Stimulated activated CD4-positive, alpha-beta T cell treated with anti-CD3 and anti-CD28 coated beads, TNF-alpha, amount 100 ng/mL, for 24 hours (primary cell): ENCODE measurements at places on chromosomes 16 and 17.
A peak's percentile ranks its signal among the peaks of the same experiment; 100 is the strongest.

GRCh38 chr16:11668623-11669379 lies 546 bp downstream of the SNN start:
- DNase-seq = no peak

DNA sequence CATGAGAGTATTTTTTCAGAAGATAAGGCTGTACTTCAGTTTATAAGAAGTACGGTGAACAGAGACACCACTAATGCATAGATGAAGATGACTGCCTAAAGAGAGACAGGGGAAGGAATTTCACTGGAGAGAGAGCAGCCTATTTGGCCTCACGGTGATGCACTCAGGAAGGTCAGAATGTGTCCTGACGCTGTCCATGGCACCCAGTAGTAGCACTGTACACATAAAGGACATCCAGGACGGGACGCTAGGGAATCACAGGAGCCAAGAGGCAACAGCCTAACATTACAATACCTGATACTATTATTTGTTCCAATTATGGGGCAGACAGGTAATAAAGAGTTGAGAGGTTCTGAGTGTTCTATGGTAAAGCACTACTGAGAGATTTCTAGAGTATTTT lies 24.9 kb upstream of the LRRC37A start:
- no peak for DNase-seq

DNA sequence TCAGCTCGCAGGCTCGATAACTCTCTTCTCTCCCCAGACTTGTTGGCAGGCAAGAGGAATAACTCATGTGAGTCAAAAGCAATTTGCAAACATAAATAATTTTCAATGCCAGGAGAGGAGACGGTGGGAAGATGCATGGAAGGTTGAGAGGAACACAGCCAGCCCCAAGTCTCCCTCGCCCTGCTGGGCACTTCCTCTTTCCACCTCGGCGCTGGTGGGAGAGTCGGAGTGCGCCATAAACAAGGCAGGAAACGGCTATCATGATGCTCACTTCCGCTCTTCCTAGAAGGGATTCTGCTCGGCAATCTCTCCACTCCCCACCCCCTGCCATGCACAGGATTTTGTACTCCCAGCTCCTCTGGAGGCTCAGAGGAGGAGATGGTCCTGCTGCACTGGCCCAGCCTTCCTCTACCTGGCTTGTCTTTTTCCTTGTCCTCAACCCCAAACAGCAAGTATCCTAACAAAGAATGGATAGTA lies 13.0 kb downstream of the CBX4 start:
- DNase-seq = no peak

DNA sequence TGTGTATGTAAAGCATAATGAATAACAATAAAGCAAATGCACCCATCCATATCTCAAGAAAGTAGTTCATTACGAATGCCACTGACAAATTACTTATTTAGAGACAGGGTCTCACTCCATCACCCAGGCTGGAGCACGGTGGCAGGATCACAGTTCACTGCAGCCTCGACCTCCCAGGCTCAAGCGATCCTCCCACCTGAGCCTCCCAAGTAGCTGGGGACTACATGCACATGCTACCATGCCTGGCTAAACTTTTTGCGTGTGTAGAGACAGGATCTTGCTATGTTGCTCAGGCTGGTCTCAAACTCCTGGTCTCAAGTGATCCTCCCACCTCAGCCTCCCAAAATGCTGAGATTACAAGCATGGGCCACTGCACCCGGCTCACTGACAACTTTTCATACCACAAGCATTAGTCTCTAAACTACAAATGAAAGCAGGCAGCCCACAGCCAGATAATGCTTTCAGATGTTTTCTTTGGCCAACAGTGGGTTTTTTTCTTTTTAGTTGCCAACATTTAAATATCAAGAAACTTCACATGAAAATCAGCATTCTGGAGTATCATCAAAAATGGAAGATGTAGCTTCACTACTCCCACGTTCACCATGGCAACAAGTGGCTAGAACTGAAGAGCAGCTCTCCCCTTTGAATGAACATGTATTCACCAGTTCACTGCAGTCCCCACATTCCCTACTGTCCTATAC lies 7.7 kb downstream of the ARHGAP17 start:
- no peak for DNase-seq

DNA sequence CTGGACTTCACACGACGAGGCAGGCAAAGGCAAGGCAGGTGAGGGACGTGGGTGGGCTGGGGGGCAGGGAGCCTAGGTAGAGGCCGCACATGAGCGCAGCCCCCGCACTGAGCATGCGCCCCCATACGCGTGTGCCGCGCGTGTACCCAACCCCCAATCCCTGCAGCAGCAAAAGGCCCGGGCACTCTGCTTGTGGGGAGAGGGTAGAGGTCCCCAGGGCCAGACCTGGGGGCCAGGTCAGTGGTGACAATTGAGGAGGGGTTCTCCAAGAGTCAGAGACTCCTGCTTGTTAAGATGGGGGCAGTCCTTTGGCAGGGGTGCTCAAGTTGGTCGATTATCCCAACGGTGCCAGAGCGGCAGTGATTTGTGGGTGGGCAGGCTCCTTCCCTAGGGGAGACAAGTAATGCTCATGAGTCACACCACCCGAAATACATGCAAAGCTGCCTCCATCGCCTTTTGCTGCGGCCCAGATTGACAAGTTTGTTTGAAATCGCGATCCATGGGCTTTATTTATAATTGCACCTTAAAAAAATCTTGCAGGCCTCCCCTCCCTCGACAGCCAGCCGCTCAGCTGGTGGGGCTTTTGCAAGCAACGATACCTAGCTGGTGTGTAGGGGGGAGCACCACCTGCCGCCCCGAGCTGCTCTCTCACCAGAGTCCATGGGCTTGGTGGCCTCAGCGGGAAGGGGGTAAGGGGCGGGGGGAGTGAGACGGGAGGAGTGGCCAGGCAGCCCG lies 1.1 kb upstream of the GIT1 start:
- DNase-seq = no peak

- no peak for DNase-seq
Observed at GRCh38 chr17:72952641-72953315, 139.7 kb downstream of the SLC39A11 start.

DNA sequence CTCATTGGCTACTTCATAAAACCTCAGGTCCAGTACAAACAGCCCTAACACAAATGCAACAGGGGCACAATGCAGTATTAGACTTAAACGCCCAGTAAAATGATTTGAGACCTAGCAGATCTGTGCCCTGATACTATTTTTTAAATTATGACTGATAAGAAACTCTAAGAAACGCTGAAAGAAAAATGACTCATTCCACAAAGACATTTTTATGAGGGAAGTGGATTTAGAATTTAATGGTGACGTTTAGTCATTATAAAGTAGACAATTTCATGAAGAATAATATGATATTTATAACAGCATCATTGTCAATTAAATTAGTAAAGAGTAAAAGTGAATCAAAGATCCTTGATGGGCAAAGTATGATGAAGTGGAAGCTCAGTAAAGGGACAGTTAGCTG lies 80.4 kb upstream of the DHX40 start:
- DNase-seq = no peak

DNA sequence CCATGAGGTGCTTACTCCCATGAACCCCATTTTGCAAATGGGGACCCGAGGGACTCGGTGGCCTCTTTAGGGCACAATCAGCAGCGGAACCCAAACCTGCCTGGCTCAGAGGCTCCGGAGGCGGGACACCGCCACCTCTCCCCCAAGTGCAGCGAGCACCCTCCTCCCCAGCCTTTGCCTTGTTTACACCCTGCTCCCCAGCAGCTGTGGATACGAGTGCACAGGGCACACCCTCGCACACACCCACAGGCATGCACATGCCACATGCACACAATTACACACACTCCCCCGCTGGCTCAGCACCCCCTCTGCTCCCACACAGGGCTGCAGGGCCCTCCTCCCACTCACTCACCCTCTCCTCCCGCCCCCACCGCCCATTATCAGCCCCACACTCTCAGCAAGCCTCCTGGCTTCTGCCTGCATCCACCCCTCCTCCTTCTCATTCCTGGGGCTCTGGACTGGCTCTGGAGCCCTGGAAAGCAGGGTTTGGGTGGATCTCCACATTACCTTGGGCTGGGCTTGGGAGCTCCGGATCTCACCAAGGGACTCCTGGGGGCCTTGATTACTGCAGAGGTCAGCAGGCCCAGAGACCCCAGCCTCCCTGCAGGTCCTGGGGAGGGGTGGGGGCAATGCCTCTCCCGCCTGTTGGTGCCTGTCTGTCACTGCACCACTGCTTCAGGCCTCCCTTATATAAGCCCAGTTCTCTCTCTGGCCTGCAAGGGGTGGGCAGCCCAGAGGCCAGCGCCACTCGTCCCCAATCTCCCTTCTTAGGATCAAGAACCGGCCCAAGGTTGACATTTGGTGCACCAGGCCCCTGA lies 6.4 kb downstream of the PDK2 start:
- DNase-seq = no peak

GRCh38 chr16:55056585-55057401 lies 126.1 kb downstream of the IRX5 start:
- no peak for DNase-seq

- peak; percentile 59 for DNase-seq
Observed at GRCh38 chr17:63911657-63912100, 621 bp upstream of the CSHL1 start.

DNA sequence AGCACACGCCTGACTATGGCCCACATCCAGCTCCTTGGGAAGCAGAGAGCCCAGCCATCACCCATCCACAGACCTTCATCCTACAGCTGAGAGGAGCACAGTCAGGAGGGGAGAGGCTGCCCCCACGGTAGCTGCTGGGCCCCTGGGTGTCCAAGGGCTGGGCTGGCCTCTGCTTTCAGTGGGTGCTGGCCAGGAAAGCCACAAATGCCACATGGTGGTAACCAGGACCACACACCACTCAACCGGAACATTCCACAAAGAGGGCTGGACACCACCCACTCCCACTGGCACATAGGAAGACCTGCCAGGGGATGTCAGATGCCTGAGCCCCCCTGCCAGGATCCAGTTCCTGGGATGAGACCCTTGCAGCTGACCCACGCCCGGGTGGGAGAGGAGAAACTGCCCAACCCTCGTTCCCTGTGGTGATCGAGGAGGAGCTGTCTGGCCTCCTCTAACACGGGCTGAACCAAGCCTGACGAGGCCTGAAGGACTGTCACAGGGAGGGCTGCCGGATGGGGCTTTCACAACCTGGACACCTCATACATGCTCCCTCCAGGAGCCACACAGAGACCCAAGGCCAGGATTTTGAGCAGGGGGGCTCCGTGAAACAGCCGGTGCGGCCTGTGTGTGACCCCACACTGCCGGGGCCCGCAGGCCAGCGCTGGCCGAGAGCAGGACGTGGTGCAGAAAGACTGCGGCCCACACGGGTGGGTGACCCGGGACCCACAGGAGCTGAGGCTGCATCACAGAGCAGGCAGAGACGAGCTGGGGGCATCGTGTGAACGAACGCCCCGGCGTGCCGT lies 30.7 kb downstream of the PIEZO1 start:
- DNase-seq = no peak

DNA sequence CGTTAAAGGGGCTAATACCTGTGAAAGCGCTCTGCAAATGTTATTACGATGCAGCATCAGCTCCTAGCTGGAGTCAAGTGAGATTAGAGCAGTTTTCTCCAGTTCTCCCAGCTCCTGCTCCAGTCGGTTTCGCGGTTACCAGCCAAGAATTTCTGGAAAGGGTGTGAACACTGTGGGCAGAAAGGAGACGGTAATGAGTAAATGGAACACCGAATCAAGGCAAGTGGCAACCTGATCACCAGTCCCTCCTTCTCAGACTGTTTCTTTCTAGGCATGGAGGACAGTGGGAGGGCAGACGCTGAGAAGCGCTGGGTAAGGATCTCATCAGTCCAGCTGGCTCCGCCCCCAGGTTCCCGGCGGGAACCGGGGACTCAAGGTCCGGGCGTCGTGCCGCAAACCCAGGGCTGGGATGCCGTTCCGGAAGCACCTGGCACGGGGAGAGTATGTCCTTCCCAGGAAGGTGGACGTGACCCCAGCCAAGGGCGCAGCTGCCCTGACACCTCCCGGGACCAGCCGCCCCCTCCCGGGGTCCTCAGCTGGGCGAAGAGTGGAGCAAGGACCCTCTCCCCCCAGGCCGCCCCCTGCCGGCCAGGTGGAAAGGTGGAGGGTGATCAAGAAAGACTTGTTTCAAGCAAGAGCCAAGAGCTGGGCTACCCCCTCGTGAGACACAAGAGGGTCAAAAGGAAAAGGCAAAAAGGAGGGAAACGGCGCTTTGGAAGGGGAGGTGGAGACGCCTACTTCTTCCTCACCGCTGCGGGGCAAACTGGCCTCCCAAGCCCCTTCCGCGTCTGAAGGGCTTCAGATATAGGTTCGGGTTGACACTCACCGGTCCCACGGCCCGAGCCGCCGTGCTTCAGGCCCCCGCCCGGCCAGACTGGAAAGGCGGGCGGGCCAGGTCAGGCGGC lies 481 bp downstream of the MYO19 start:
- DNase-seq = peak; percentile 59

DNA sequence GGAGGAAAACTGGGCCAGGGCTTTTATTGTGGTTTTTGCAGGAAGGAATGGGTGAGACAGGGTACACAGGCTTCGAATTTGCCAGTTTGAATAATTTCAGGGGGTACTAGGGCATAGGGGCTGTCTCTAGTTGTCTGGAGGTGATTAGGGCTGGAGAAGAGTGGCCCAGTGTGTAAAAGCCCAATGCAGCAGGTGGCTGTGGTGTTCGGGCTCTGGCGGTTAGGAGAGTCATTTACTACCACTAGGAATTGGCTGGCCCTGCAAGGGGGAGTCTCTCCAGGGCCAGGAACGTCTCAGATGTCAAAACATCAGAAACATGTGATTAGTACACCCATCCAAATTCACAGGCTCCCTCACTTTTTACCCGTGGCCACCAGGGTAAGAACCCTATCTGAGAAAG lies 50.3 kb downstream of the GINS3 start:
- DNase-seq = no peak

DNA sequence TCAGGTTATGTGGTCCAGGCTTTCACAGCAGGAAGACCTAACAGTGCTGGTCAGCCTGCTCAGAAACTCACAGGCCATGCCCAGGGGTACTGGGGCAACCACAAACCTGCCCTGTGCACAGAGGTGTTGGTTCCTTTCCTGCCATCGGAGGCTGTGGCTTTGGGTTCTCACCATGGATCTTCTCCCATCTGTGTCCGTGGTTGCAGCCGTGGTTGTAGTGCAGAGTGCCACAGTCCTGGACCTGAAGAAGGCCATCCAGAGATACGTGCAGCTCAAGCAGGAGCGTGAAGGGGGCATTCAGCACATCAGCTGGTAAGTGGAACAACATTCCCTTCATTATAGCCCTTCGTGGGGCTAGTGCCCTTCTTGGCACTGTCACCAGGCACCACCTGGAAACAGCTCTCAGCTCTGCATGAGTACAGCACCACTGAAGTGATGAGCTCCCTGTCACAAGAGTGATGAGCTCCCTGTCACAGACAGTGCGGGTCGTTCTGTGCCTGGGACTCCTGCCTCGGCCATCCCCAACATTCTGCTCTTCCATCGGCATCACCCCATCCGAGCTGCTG lies 2.0 kb downstream of the SNRNP25 start:
- no peak for DNase-seq

DNA sequence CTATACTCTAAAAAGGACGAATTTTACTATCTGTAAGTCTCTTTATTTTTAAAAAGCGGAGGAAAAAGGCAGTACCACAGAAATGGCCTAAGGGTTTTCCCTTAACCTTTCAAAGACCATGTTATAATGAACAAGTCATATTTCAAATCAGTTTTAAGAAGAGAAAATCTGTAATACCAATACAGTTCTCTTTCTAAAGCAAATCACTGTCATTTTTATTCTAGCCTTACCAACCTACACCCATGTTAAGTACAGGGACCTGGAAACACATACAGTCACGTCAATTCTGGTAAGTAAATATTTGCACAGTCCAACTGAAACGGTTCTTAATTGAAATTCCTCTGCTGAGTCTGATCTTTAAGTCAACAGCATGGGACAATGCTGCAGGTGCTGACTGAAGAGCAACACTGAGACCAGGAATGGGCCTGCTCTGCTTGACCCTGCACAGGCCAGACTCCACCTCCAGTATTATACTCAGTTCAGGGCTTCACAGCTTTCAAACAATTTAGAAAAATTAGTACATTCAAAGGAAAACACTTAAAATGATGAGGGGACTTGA lies 20.2 kb downstream of the MBTPS1 start:
- no peak for DNase-seq
